ENCODE measurements at places on chromosomes 1 and 21. TPM values are rescaled to one million over a fixed set of nuclear protein-coding genes. Genes with fewer than 3 reads are reported as not detected.

DNA sequence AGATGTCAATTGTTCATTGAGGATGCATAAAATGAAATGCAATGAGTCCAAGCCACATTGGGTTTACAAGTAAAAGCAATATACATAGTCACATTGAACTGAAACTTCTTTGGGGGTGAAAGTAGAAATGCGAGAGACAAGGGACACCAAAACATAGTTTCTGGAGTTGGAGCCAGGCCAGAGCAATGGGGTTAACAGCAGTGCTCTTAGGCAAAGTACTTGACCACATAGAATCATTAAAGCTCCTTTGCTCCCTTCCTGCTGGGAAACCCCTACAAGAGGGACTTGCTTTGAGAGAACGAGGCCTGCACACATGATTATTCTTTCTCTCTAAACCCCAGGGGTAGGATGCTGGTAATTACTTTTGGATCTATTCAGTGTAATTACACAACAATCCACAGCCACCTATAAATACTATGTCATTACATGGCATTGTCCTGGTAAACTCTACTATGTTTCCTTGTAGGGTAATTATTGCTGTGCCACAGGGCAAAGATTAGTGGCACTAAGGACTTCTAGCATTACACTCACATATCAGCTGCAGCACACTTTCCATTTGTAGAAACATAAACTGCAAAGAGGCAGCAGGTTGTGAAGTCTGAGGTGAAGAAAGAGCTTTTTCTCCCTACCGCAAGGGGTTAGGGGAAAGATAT, 421.6 kb upstream of the PBX1 start:
- DNase-seq = no peak

The DDOST gene
- 163 TPM for total RNA-seq

The PAQR6 gene
- total RNA-seq = 4.4 TPM

The FRRS1 gene
- total RNA-seq = 16.3 TPM

- no peak for DNase-seq
Observed at GRCh38 chr1:210360852-210361477, 32.3 kb downstream of the HHAT start.

- DNase-seq = no peak
Observed at GRCh38 chr1:226977643-226978431, 37.7 kb downstream of the COQ8A start.
